NCI-H460 (cell line): ENCODE measurements at places on chromosomes 4 and X. TPM values are rescaled to one million over a fixed set of nuclear protein-coding genes. Genes with fewer than 3 reads are reported as not detected.

The FOXR2 gene
- total RNA-seq, result not detected in 2 replicates

The IGSF1 gene
- total RNA-seq, result 0.67 and 0.72 TPM in 2 replicates

The AFF2 gene
- total RNA-seq, result not detected in 2 replicates

The SLC6A14 gene
- not detected in 2 replicates for total RNA-seq

The ODAPH gene
- not detected in 2 replicates for total RNA-seq

The NKAP gene
- total RNA-seq, result 16.4 and 17.3 TPM in 2 replicates

The CT45A8 gene
- not detected in 2 replicates for total RNA-seq
